ENCODE measurements at places on chromosomes 2 and 18.

DNA sequence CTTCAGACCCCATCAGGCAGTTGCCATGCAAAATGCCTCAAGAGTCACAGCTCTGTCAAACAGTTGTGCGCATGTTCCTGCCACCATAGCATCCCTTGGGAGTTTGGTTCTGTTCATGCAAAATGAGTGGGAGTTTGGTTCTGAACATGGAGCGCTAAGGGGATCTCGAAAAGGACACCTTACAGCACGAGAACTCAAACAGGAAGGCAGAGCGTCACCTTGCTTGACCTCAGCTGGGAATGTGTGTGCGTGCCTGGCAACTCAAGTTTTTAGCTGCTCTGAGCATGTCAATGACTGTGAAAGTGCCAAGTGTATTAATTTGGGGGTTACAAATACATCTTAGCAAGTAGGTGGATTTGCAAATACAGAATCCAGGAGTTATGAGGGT is 16.6 kb downstream of the MALL start:
- no peak for DNase-seq

DNA sequence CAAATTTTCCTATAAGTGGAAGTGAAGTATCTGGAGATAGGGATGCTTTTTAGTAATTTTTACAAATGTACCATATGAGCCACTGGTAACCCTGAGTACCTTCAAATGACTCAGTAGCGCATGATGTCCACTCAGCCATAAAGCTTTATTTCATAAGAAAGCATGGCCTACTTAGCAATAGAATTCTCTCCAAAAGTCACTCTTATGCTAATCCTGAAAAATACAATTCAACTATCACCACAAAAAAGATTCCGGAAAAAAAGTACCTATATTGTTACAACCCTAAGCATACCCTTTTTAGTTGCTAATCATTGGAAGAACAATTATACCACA is 732.2 kb downstream of the SOCS6 start:
- no peak for DNase-seq

DNA sequence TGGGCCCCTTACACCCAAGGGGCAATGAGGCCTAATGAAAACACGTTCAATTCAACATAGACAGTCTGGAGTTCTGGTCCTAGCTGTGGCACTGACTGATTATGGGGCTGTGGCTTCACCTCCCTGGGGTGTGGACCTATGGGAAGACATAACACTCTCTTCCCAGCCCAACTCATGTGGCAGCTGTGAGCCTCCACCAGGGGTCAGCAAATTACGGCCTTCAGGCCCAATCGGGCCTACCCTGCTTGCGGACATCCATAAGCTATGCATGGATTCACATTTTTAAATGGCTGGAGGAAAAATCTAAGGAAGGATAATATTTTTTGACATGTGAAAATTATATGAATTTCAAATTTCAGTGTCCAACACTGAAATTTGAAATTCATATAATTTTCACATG is 101.3 kb downstream of the LOXHD1 start:
- no peak for DNase-seq

DNA sequence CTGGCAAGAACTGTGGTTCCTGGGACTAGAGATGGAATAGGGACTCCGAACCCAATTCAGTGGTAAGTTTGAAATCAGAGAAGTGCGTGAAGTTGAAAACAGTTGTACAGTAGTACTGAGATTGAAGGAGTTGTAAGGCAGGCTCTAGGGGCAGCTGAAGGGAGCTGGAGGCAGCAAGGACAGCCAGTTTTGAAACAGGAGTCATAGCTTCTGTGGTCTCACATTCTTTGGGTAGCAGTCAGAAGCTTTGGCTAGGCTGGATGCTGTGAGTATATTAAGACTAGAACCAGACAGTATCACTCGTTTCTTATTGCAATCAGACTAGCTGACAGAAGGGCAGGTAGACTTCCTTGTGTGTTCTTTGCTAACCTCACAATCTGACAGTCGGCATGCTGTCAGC is 64.5 kb upstream of the ADAM23 start:
- DNase-seq, result no peak

DNA sequence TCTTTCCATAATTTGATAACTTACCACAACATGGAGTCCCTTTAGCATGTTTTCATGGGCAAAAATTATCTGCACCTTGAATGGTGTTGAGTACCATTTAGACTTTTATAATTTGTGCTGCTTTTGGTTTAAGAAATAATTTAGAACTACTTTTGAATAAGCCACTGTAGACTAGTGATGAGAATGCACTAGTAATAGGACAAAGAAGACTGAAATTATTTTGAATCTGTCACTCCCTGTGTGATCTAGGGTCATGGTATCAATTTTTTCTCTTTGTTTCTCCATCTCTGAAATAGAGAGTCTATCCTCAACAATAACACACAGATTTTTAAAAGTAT is 37.7 kb downstream of the EFEMP1 start:
- DNase-seq, result no peak

GRCh38 chr18:58699551-58699950 is 28.3 kb downstream of the MALT1 start:
- DNase-seq, result no peak

GRCh38 chr2:170843656-170844055 is 27.0 kb downstream of the GAD1 start:
- no peak for DNase-seq

DNA sequence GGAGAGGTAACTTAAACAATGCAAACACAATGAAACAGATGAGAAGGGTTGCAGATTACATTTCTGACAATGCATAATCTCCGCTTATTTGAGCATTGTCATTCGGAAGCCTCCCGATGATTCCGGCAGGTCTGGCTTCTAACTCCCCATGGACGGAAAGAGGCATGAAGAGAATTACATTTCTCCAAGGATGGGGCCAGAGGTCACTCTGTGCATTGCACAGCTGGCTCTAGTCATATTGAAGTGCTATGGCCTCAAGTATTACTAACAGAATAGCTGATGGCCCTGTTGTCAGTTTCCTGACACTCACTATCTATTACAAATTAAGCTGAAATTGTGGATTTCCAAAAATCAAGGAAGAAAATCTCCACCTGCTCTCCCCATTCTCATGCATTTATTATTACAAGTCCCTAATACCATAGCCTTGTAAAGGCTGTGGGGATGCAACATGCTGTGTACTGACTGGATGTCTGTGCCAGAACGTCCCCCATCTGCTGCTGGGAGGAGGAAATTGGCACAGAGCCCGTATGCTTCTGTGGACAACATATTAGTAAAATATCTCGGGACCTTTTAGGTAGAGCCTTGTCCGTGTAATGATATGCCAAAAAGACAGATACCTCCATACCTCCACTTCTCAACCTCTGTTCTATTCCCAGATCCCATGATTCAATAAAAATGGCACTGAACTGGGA is 168.1 kb downstream of the SETBP1 start:
- no peak for DNase-seq

DNA sequence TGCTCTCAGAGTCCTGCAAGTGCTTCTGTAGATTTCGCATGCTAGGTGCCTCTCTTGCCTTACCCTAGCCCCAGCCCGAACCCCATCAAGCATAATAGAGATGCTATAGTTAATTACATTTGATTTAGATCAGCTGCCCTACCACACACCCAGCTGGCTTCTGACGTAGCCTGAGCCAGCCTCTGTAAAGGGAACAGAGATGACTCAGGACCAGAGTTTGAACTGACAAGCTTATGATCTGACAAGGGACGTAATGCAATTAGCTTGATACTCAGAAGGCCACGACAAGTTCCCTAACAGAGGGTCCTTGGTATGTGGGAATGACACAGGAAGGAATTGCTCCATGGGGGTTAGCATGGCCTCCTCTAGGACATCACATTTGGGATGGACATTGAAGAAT is 126.6 kb downstream of the LRATD1 start:
- DNase-seq, result no peak

DNA sequence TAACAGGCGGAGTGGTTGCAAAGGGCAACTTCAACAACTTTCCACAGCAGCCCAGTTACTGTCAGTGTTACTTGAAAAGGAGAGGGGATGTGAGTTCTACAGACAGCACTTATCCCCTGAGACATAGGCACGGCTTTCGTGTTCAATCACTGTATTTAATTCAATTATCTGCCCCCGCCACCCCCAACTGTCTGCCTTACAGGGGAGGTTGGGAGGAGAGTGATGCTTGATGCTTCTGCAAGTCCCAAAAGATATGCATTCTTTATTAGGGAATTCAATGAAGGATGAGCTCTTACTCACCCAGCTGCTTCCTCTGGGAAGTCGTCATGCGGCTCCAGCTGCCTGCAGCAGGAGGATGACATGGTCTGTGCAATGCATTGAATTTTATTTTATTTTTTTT is 639.9 kb downstream of the DCC start:
- DNase-seq, result no peak

- DNase-seq, result no peak
Measured at GRCh38 chr2:204365811-204366210, 179.5 kb upstream of the PARD3B start.

GRCh38 chr18:5630057-5630899 is 86.5 kb upstream of the EPB41L3 start:
- DNase-seq, result no peak

- DNase-seq, result no peak
Measured at GRCh38 chr2:237639836-237640220, 12.4 kb downstream of the LRRFIP1 start.

DNA sequence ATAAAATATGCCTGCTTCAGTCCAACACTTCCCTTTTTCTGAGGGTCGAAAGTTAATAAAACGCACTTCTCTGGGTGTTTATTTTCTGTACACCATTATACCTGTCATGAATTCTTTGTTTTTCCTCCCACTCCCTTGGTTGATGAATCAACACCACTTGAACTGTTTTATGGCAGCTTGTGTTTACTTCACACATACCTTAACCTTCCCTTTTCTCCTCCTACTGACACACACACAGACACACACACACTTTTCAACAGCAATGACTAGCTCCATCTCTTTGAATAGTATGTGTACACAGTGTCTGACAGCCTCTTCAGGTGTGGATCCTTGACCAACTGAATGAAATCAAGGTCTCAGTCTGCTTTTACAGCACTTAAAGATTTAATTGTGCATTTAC is 91.3 kb downstream of the SATB2 start:
- DNase-seq, result no peak

DNA sequence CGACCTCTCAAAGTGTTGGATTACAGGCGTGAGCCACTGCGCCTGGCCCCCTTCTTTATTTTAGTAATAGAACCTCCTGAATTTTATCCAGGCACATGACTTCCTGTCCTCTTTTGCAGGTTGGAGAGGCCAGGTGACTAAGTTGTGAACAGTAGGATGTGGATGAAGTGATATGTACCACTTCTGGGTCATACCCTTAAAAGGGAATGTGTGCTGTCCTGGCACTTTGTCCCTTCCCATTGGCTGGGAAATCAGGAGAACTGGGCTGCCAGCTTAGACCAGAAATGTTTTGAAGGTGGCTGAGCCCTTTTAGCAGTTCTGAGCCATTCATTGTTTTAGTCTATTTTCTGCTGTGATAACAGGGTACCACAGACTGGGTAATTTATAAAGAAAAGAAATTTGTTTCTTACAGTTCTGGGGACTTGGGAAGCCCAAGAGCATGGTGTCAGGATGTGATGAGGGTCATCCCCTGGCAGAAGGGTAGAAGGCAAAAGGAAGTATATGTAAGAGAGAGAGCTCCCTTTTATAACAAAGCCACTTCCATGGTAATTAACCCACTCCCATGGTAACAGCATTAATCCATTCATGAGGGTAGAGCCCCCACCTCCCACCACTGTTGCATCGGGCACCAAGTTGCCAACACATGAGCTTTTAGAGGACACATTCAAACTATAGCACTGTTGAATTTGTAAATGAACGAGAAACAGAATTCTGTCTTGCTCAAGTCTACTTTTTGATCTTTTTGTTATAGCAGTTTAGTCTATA is 79.1 kb downstream of the TTC27 start:
- no peak for DNase-seq

DNA sequence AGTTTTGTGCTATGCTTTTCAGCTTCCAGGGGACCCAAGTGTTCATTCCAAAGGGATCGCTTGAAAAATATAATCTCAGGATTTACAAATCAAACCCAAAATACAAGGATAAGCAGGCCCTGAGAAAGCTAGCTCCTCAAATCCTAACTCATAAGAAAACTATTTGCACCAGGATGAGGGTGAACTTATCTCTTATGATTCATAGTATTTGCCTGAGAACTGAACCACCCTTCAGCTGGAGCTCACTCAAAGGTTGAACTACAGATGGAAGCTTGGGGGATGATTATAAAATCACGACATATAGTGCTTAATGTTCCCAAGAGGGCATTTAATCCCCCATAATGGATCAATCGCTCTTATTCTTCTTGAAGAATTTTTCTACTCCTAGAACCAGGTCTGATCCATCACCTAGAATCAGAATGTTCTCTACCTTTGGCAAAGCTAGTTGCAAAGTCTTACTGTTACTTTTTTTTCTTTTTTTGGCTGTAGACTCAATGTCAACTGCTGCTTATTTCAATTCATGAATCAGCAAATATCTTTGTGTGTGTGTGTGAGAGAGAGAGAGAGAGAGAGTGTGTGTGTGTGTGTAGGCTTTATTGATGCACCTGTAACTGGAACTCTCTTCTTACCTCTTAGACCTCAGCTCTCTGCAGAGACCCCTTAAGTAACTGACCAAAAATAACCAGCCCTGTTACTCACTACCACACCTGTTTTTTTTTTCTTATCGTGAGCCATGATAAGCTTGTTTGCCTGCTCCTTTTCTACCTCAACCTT is 44.8 kb downstream of the ARL4C start:
- DNase-seq, result no peak
